ENCODE measurements at places on chromosomes 2 and 18.

DNA sequence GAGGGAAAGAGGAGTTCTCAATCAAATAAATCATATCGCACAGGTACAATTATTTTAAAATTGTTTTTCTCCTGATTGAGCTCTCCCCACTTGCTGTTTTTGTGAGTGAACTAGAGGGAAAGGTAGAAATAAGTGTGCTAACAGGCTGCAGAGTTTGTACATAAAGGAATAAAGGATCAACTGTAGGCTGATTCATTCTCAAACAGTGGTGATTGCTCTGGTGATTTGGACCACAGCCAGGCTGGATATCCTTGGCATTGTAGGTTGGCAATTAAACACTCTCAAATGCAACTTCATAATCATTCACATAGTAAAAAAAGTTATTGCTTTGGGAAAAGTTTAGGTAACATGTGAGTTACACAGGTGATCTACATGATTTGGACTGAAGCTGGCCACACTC is 29.8 kb downstream of the LRP1B start:
- no peak for DNase-seq

DNA sequence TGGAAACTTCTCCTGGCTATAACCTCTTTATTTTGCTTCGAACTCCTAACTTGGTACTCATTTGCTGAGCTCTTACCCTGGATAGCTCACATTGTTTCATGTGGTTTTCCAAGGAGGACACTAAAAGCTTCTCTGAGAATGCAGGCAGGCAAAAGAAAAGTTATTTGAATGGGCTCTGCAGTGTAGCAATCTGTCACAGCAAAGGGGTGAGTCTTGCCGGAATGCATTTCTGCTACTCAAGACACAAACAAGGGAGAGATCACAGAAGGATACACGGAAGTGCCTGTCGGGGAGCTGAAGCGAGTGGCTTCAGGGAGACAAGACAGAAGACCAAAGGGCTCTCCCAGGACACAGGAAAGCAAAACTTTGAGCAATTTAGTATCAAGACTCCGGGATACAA is 265.4 kb downstream of the SS18 start:
- no peak for DNase-seq

DNA sequence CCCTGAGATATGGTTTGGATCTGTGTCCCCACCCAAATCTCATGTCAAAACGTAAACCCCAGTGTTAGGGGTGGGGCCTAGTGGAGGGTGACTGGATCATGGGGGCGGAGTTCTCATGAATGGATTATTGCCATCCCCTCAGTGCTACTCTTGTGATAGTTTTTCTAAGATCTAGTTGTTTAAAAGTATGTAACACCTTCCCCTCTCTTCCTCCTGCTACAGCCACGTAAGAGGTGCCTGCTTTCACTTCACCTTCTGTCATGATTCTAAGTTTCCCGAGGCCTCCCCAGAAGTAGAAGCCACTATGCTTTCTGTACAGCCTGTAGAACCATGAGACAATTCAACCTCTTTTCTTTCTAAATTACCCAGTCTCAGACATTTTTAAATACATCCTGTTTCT is 16.9 kb downstream of the PUM2 start:
- DNase-seq: no peak

DNA sequence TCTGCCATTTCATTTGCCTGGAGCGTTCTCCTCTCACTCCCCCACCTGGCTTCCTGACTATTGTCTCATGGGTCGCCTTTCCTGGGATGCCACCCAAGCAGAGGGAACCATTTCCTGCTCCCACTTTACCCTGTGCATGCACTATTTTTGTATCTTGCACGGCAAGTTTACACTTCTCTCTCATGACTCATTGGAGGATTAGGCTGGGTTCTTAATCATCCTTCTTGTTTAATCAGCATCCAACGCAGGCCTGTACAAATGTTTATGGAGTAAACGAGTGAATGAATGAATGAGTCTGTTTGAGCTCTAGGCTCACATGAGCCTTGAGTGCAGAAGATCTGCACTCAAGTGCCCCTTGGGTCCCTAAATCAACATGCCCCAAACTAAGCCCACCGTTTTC is 3.8 kb upstream of the ARHGAP25 start:
- DNase-seq: no peak

- DNase-seq: no peak
Measured at GRCh38 chr2:237432484-237433092, 18.6 kb upstream of the COL6A3 start.

GRCh38 chr2:23499439-23499838 is 114.5 kb downstream of the KLHL29 start:
- DNase-seq: no peak

DNA sequence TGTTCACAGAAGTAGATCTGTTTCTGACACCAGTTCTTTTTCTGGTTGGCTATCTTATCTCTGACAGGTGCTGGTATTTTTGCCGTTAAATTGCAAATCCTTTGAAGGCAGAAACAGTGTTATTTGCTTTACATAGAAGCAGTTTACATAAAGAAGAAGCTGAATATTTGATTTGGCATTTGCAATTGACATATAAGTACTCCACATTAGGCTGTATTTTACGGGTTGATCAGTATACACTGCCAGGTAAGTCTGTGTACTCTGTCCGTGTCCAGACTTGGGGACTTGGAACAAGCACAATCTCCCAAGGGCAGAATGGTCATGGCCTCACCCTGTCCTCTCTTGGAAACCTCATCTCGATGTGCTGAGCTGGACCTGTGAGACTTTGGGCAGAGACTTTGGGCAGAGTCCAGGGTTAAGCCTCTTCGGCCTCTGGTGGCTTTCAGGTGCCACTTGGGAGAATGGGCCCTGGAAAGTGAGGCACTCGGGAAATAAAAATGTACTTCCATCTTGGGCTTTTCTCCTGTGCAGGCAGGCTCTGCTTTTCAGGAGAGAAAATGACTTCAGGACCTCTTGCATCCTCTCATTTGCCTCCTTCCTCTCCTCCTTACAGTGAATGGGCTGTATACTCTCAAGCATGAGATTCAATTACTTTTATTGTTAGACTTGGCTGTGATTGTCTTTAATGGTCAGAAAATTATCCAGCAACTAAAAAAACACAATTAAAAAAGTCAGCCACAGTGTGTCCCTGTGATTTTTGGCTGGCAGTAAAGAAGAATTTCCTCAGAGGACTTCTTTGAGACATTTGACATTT is 108.5 kb downstream of the RAPGEF4 start:
- DNase-seq: no peak

GRCh38 chr2:183840061-183840584 is 715.9 kb downstream of the NUP35 start:
- no peak for DNase-seq

DNA sequence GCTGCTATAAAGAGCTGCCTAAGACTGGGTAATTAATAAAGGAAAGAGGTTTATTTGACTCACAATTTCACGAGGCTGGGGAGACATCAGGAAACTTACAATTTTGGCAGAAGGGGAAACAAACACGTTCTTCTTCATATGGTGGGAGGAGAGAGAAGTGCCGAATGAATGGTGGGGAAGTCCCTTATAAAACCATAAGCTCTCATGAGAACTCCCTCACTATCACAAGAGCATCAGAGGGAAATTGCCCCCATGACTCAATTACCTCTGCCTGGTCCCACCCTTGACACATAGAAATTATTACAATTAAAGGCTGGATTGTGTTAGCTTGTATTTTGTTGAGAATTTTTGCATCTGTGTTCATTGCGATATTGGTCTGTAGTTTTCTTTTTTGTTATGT is 460.5 kb upstream of the RAB6C start:
- no peak for DNase-seq

DNA sequence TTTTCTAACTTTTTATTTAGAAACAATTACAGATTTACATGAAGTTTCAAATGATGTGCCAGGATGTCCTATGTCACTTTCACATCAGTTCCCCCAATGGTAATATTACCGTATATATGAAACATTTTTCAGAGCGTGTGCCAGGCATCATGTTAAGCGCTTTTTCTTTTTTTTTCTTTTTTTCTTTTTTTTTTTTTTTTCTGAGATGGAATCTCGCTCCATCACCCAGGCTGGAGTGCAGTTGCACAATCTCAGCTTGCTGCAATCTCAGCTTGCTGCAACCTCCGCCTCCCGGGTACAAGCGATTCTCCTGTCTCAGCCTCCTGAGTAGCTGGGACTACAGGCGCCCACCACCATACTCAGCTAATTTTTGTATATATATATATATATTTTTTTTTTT is 5.6 kb upstream of the PPP4R1 start:
- no peak for DNase-seq

DNA sequence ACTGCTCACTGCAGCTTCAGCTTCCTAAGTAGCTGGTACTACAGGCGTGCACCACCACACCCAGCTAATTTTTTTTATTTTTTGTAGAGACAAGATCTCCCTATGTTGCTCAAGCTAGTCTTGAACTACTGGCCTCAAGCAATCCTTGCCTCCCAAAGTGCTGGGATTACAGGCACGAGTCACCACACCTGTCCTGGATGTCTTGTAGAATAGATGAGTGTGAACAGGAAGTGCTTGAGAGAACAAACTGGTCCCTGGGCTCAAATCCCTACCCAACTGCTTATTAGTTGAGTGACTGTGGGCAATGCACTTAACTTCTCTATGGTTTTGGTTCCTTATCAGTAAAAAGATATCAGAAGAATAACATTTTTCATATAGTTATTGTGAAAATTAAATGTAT is 34.2 kb downstream of the PKDCC start:
- DNase-seq: no peak

DNA sequence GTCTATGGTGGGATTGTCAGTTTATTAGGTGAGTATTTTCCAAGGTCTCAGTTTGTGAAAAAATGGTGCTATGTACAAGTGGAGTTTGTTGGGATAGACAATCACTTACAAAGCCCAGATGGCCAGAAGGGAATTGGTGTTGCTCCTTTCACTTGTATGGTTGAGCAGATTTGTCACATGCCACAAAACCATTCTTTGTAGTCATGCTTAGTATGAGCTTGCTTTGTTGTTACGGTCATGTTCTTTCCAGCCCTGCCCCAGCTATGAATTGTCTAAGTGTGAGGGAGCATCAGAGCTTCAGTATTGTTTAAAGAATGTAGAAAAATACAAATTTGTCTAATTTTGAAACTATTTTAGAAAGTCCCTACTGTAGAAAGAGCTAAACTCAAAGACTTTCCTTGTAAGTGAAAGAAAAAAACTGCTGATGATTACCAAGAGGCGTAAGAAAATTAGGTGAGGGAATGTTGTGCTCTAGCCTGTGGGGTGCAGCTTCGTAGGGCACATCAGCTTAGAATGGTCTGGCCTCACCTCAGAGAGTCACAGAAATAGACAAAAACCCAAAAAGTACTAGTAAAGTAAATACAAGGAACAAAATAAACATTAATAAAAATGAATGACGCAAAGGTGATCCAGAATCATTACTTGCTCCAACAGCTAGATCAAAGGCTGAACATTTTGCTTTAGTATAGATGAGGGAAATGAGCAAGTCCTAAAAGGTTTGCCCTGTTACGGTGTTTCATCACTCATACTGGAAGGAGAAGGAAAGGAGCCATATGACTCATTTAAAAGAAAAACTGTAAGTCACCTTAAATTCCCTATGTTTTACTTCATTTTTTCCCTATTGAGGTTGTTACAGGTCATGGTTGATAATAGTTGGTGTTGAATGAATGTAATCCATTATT is 9.2 kb downstream of the TGIF1 start:
- no peak for DNase-seq

GRCh38 chr2:180705122-180705521 is 275.3 kb upstream of the UBE2E3 start:
- no peak for DNase-seq

- DNase-seq: no peak
Measured at GRCh38 chr2:80459028-80459427, 154.5 kb upstream of the LRRTM1 start.

DNA sequence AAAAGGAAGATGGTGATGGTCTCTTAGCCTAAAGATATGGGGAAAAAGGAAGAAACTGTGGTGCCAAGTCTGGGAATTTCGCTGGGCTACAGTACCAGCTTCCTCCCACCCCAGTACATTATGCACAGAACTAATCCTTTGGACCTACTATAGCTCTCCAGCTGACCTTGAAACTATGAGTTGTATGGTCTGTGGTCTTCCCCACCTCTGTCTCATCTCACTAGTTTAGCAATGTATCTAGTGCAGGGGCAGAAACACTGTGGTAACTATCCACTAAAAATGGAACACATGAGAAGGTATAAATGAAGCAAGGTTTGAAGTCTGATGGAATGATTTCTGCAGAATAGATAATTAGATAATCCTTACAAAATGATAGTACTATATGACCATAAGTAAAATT is 190.4 kb upstream of the CCDC150 start:
- no peak for DNase-seq

GRCh38 chr2:65464604-65465003 is 32.2 kb upstream of the SPRED2 start:
- no peak for DNase-seq

GRCh38 chr2:80019571-80020460 is 284.7 kb downstream of the LRRTM1 start:
- no peak for DNase-seq

DNA sequence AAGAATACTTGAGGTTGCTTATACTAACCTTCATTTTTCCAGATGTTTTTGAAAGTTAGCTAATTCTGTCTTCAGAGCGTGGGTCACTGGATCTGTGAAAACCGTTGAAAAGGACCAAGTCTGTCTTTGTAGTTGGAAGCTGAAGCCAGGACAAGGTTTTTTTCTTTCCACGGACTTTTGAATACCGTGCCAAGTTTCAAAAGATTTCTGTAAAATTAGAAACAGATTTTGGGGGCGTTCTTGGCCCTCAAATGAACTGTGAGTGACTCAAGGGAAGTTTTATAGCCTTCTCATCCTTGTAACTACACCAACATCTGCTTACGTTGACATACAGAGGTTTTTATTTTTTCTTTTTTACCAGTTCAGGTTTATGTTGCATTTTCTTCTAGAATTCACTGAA is at the start of gene FAP:
FAP (minus strand) TSS at position 152 of the 400 bp plus-strand sequence; CDS start at position 34, 118 bp downstream.
- DNase-seq: no peak

DNA sequence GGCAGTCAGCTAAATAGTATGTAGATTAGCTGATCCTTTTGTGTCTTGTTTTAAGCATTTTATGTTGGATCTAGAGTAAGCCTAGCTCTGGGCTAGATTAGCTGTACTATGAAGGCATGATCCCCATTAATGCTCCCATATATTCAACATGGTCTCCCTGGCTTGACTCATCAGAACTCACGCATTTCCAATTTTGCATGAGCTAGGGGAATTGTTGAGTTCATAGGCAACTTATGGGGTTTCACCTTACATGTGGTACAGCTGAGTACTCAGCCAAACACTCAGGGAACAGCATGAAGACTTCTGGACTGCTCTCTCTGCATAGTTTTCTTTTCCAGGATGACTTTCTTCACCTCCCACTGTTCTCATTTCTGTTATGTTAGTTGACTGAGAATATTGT is 248.2 kb downstream of the TMX3 start:
- no peak for DNase-seq

- DNase-seq: no peak
Measured at GRCh38 chr2:3588084-3588483, 6.8 kb upstream of the COLEC11 start.

Measured in Panc1 (cell line).